ENCODE measurements at places on chromosomes 1 and 21.

GRCh38 chr1:203223012-203223775, 6.3 kb downstream of the CHIT1 start:
- DNase-seq = no peak

DNA sequence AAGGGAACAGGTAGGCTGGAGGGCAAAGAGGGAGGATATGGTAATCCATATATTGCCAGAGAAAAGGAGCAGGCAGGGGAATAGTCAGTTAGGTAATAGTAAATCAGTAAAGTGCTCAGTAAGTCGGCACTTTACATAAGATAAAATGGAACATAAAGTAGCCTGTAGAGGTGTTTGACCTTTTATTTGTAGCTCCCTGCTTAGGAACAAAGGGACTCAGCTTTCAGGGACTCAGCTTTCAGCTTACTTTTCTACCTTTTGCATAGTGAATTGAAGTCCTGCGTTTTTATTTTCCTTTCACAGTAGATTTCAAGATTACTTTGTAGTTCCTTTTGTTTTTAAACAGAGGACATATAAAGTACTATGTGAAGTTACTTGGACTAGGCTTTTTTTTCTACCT, 87.3 kb downstream of the ITSN1 start:
- no peak for DNase-seq

- DNase-seq = no peak
Observed at GRCh38 chr1:172414331-172414730, 6.2 kb upstream of the C1orf105 start.

DNA sequence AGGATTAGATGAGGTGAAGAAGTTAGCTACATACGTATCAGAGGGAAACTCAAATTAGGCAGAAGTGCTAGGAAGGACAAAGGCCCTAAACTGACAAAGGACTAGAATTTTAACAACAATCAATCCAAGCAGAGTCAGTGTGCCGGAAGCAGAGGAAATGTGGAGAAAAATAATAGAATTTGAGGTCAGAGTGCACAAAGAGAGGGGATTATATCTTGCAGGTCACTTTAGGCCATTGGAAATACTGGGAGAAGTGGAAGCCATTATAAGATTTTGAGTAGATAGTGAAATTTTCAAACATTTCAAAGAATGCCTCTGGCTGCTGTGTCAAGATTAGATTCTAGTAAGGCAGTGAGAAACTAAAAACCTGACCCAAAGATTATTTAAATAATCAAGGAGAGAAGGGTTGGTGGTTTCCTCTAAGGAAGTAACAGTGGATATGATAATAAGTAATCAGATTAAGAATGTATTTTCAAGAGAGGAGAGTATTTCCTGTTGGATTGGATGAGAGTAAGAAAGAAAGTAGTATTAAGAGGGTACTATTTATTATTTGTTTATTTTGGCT, 889.2 kb upstream of the NCAM2 start:
- no peak for DNase-seq

DNA sequence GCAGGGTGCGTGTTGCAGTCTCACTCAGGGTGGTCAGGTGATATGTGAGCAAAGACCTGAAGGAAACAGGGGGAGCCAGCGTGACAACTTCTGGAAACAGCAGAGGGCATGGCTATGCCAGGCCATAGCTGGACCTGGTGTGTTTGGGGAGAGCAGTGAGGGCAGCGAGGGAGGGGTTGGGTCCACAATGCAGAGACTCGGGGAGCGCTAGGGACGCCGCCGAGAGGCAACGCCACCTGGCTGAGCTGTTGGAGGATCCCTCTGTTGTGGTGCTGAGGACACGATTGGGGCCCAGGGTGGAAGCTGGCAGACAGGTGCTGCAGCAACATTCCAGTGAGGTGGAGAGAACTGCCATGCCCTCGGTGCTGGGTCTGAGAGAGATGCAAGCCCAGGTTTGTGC, 26.6 kb upstream of the LSS start:
- no peak for DNase-seq

- DNase-seq = no peak
Observed at GRCh38 chr21:45945066-45945867, 36.3 kb upstream of the COL6A1 start.
